T1000 (cell line): ENCODE measurements at places on chromosomes 5 and 9.

GRCh38 chr5:121833617-121834016 lies 18.1 kb upstream of the FTMT start:
- DNase-seq, result no peak

DNA sequence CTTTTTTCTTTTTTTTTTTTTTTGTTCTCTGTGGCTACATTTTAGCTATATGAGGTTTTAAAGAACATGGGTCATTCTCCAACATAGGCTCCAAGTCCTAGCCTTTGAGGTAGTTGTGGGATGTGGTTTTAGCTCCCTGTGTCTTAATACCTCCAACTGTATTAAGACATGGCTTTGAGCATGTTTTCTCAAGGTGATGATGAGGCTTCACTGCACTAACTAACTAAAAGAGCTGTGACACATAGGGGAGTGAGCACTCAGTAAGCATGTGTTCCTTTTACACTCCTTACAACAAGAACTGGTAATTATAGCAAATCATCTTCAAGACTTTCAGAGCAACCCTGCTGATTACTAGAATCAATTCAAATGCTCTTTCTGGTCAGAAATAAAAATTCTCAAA lies 333.6 kb upstream of the CCNH start:
- DNase-seq, result no peak

DNA sequence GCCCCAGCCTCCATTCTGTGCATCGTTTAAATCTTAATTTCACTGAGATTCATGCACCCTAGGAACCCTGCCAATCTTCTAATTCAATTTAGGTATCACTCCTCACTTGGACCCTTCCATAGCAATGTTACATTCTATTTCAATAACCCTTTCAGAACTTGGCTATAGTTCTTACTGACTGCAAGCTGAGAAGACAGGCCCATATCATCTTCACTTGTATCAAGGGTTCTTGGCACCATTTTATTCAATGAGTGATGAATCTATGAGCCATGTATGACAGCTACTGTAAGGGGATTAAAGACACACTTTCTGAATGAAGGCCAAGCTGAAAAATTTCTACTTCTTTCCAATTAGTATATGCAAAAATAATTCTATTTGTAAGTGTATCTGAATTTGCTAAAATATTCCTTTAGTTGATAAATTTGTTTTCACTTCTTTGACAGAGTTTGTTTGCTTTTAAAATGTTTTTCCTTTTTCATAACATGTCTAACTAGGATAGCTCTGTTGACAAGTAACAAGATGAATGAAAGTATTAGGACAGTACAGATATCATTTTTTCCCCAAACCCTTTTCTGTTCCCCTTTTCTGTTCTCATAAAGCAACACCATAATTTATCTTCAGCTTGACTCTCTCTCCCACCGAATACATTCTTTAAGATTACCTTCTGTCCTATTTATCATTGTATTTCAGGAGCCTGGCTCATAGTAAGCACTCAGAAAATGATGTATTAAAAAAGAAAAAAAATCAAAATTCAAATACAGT lies 9.6 kb downstream of the ITGA2 start:
- no peak for DNase-seq

- no peak for DNase-seq
Measured at GRCh38 chr5:8751971-8752370, 793.9 kb downstream of the SEMA5A start.

- no peak for DNase-seq
Measured at GRCh38 chr5:94674490-94675382, 56.3 kb downstream of the SLF1 start.

DNA sequence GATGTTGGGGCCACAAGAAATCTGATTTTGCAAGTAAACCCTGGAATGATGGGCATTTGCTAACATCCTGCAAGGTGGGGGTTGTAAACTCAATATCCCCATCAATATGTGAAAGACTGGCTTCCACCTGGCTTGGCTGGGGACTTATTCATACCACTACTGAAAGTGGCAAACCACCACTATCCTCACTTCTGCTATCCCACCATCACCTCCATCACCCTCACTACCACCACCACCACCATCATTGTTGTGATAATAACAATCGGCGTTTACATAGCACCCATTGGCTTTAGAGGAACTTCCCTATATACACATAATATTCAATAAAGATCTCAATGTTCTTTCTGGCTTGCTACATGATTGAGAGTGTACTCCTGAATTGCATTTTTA lies 224.7 kb upstream of the DAP start:
- no peak for DNase-seq

- DNase-seq, result no peak
Measured at GRCh38 chr5:40165789-40166728, 513.7 kb upstream of the PTGER4 start.

- no peak for DNase-seq
Measured at GRCh38 chr9:33350310-33350709, 52.1 kb downstream of the AQP7 start.

GRCh38 chr5:79873187-79873586 lies 117.9 kb downstream of the MTX3 start:
- DNase-seq, result no peak
